Activated T-cell treated with anti-CD3 and anti-CD28 coated beads for 1 hour (primary cell): ENCODE measurements at places on chromosomes 1 and 21.
A peak's percentile ranks its signal among the peaks of the same experiment; 100 is the strongest.

GRCh38 chr21:14630556-14631069, 84.5 kb upstream of the SAMSN1 start:
- DNase-seq = no peak

DNA sequence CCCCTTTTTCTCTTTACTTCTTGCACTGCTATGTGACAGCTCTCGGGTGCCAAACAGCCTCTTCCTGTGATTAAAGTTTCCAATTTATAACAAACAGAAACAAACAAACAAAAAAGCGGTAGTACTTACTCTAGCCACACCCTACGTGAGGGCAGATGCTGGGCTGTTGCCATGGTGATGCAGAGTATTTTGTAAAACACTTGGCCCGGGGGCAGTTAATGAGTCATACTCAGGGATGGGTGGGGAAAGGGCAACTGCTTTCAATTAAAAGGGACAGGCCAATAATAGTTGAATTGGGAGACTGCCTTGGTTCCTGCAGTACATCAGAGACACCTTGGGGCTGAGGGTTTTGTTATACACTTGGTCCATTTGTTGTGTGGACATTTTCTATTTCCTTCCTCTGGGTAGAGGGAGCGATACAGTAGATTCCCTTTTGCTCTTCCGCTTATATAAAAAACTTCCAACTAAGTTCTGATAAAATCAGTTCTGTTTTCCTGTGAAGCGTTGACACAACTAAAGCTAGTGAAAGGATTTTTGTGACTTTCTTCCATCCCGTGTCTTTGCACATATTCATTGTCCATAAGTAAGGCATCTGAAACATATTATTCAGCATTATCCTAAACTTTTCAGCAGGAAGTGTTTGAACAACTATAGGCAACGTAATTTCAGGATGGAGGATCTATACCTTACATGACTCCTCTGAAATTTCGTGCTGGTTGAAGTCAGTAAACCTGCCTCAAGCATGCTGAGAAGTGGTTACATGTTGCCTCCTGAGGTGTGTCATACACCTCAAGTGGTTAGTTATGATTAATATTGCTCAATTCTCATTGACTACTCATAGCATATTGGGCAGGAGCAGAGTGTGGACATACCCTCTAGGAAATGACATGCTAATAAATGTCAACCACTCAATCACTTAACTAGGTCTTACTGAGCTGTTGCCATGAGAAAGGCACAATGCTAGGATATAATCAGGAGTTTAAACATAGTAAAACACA, 36.7 kb upstream of the THEM4 start:
- DNase-seq = peak; percentile 62

GRCh38 chr1:239288820-239289554, 97.4 kb upstream of the CHRM3 start:
- DNase-seq = no peak

- DNase-seq = no peak
Observed at GRCh38 chr1:169989246-169989645, 85.2 kb downstream of the KIFAP3 start.

- DNase-seq = no peak
Observed at GRCh38 chr1:19010503-19010902, 54.0 kb upstream of the IFFO2 start.

- DNase-seq = no peak
Observed at GRCh38 chr1:155947741-155948140, 6.3 kb downstream of the RXFP4 start.

GRCh38 chr1:65512967-65513780, 92.7 kb downstream of the LEPR start:
- no peak for DNase-seq

GRCh38 chr1:186473047-186473446, 12.1 kb upstream of the PDC start:
- no peak for DNase-seq

GRCh38 chr1:53321366-53321765, 6.5 kb downstream of the LRP8 start:
- no peak for DNase-seq

DNA sequence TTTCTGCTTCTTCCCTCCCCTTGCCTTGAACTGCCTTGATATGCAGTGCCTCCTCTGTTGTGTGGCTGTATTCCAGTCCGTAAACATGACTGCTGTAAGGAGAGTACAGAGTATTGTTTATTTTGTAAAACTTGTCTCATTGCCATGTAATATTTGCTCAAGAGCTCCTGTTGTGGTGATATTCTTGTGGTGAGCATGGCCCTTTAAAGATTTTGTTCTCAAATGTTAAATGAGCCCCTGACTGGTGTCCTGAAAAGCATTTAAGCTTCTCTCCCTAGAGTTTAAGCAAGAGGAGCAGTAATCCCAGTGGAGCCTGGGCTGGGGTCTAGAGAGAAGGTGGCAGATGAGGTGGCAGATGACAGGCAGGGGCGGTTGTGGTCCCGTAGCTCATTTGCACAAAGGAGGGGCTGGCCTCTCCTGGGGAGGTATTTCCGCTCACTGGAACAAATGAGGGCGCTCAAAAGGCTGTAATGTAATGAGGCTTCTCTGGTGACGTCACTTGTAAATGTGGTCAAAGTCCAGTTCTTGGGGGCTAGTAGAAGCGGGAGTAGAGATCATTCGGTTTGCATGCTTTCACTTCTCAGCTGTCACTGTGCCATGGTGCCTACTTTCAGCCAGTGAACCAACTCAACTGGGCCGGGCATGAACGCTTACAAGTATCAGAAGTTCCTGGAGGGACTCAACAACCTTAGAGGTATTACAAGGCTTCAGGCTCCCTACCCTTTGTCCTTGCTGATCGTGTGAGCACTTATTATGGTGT, 46.0 kb upstream of the MACF1 start:
- DNase-seq = no peak

GRCh38 chr21:36028127-36029069, 31.9 kb downstream of the SETD4 start:
- peak; percentile 42 for DNase-seq

DNA sequence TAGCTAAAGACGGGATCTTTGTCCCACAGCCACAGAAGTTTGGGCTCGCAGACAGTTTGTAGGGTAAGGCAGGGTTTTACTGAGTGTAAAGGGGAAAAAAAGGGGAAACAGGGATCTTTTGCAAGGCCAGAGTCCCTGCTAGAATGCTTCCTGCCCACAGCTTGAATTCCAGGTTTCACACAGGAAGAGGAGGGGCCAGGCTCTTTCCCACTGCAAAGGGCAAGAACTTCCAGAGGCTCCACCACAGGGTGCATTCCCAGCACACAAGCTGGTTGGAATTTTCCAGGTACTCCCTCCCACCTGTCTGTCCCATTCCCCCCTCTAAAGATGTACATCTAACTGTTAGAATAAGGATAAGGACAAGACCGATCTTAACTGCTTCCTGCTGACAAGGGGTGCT, 1126.9 kb downstream of the KCNT2 start:
- DNase-seq = no peak

GRCh38 chr1:76254104-76255030, 179.8 kb downstream of the ST6GALNAC3 start:
- no peak for DNase-seq

- DNase-seq = no peak
Observed at GRCh38 chr1:154621875-154622274, 13.9 kb upstream of the ADAR start.

GRCh38 chr1:67830226-67830625, 3.0 kb downstream of the GNG12 start:
- DNase-seq = no peak

GRCh38 chr1:25543425-25544242, at the start of gene LDLRAP1:
TSS of gene LDLRAP1 (plus strand) at chr1:25543606. CDS start at chr1:25543699, 93 bp downstream.
- peak; percentile 48 for DNase-seq

DNA sequence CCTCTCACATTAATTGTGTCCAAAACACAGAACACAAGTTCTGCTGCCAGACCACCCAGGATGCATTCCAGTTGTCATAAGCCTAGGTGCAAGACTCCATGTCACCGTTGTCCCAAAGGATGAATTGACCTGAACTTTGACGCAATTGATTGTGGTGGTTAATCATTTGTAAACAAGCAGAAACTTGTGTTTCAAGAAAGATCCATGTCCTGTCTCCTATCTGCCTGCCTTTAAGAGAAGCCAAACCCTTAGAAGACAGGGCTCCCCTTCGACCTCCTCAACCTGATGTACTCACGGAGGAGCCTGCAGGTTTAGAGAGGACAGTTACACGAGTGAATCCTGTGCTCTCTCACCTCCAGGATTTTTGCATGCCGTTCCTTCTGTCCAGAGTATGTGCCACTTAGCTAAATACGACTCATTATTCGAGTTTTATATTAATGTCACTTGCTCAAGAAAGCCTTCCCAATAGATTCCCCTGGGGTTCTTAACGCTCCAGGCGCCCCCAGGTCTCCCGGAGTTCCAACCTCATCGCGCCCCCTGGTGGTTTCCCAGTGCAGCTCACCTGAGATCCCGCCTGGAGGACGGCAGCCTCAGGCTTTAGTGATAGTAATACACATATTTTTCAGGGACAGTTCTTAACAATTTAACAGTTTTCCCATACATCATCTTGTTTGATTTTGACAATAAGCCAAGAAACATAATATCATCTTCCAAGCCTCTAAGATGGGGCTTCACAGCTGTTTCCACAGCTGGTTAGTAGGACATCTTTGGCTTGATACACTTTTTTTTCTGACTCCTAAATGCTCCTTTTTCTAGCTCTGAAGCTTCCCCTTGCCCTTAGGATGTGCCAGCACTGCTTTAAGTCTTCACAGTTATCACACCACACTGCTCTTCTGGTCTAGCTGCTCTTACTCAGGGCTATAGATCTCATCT, 2.4 kb upstream of the C8B start:
- DNase-seq = no peak
